Vagina (tissue), 2 donors: ENCODE measurements at places on chromosomes 16 and 17. TPM values are rescaled to one million over a fixed set of nuclear protein-coding genes. Genes with fewer than 3 reads are reported as not detected.
A peak's percentile ranks its signal among the peaks of the same experiment; 100 is the strongest.

FOXC2 gene
- total RNA-seq = 2.7 TPM

PHOSPHO1 gene
- total RNA-seq = not detected

KRTAP4-5 gene
- total RNA-seq = not detected

GRCh38 chr16:84656649-84657048, 8.3 kb downstream of the KLHL36 start:
- no peak for DNase-seq

DNA sequence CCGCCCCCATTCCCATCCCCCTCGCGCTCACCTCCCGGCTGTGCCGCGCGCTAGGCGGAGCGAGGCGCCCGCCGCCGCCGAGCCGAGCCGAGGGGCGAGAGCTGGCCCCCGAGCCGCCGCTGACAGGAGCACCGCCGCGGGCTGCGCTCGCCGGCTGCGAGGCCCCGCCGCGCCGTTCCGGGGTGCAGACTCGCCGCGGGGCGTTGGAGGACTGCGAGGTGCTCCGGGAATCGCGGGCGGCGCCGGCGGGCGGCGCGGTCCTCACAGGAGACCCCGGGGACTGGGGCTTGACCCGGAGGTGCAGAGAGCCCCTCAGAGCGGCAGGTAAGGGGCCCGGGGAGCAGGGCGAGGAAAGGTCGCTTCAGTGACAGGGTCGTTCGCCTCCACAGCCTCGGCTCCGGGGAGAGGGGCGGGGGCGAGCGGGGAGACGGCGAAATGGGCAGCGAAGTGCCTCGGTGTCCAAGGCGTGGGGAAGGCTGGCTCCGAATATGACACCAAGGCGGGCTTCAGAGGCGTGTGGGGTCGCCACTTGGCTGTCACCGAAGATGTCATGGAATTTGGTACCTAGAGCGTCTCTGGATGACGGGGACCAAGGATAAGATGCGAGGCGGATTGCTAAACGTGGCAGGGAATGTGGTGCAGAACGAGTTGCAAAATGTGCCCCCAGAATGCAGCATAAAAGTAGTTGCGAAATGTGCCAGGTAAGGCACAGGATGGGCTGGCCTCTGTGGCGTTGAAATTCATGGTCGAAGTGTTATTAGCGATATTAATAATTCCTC, 580 bp downstream of the TANC2 start:
- DNase-seq = no peak

DNA sequence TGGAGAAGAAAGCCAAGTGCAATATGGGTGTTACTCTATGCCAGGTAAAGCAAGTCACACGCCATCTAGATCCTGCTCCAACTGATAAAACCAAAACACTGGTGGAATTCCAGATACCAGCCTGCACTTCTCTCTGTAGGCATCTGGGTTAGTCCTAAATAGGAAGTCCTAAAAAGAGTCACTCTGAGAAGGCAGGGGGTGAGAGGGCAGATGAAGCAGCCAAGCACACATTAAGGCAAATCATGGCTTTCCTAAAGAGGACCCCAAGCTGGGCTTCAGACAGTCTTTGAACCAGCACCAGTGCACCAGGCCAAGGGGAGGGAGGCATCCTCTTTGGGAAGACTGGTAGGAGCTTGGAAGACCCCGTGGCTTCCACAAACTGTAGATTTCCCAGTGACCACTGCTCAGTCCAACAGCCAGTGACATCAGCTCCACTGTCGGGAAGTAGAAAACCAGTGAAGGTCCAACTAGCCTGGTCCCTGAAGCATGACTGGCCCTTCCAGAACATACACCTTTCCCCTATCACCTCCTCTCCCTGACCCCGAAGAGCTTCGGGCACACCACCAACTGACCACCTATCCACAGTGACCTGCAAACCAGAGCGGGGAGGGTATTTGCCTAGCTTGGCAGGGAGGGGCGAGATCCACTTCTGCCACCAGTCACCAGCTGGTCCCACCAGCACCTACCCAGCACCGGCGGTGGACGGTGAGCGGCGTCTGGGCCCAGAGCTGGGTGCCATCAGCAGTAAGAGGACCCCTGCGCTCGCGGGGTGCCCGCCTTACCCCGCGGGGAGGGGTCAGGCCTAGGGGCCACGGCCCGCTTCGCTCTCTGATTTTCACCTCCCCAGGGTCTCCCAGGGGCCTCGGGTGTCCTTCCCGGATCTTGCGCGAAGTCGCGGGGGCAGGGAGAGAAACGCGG, 1.0 kb downstream of the LITAF start:
- no peak for DNase-seq

- peak; percentile 93 for DNase-seq
Measured at GRCh38 chr17:78748730-78749317, 33.2 kb downstream of the CYTH1 start.
